ENCODE measurements at places on chromosomes 1 and 21. TPM values are rescaled to one million over a fixed set of nuclear protein-coding genes. Genes with fewer than 3 reads are reported as not detected.
A peak's percentile ranks its signal among the peaks of the same experiment; 100 is the strongest.

The NGF gene
- 1.1 TPM for polyA plus RNA-seq

The OLFML2B gene
- 5.4 TPM for polyA plus RNA-seq

The TMPRSS3 gene
- 1.1 TPM for polyA plus RNA-seq

GRCh38 chr1:112359961-112360767 lies 35.9 kb upstream of the CTTNBP2NL start:
- DNase-seq = no peak
- peak overlapping the region; percentile 17 for H3K27ac ChIP-seq
- H3K36me3 ChIP-seq = no peaks in the 10 kb centered on the region
- H3K27me3 ChIP-seq = no peaks in the 10 kb centered on the region
- H3K4me3 ChIP-seq = no peak overlapping the region

- H3K27ac ChIP-seq = no peak overlapping the region
- H3K27me3 ChIP-seq = no peaks in the 10 kb centered on the region
- H3K4me1 ChIP-seq = peaks cover 31% of the 10 kb centered on the region
- no peak for DNase-seq
Measured at GRCh38 chr1:53562291-53562980, 103.2 kb downstream of the DMRTB1 start.

GRCh38 chr1:65393347-65393746 lies 27.1 kb upstream of the LEPR start:
- no peak overlapping the region for H3K4me3 ChIP-seq
- H3K36me3 ChIP-seq = no peaks in the 10 kb centered on the region
- H3K27me3 ChIP-seq = no peaks in the 10 kb centered on the region
- no peak for DNase-seq
- no peak overlapping the region for H3K27ac ChIP-seq
- no peaks in the 10 kb centered on the region for H3K4me1 ChIP-seq

GRCh38 chr1:43822040-43822690 lies 111.4 kb upstream of the ARTN start:
- no peak overlapping the region for H3K4me3 ChIP-seq
- DNase-seq = no peak
- H3K4me1 ChIP-seq = no peaks in the 10 kb centered on the region
- no peaks in the 10 kb centered on the region for H3K27me3 ChIP-seq
- no peak overlapping the region for H3K27ac ChIP-seq

DNA sequence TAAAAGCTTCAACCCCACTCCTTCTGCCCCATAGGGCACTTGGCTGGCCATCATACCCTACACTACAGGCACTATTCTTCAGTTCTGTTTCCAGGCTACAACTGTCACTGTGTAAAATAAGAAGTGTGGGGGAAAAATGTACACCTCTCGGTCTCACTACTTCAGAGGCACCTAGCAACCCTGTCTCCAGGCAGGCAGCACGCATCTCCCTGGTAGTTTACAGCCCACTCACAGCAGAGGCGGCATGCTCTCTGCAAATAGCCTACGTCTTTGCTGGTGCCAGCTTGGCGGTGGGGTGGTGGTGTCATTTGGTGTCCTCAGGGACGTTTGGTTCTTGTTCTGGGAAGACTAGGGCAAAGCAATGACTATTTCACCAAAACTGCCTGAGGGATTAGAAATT lies 48.2 kb upstream of the BTG3 start:
- DNase-seq = no peak
- H3K4me1 ChIP-seq = no peaks in the 10 kb centered on the region
- H3K36me3 ChIP-seq = no peaks in the 10 kb centered on the region
- H3K4me3 ChIP-seq = no peak overlapping the region
- H3K27me3 ChIP-seq = no peaks in the 10 kb centered on the region
- H3K27ac ChIP-seq = no peak overlapping the region
